ENCODE measurements at places on chromosomes 7 and 10.

DNA sequence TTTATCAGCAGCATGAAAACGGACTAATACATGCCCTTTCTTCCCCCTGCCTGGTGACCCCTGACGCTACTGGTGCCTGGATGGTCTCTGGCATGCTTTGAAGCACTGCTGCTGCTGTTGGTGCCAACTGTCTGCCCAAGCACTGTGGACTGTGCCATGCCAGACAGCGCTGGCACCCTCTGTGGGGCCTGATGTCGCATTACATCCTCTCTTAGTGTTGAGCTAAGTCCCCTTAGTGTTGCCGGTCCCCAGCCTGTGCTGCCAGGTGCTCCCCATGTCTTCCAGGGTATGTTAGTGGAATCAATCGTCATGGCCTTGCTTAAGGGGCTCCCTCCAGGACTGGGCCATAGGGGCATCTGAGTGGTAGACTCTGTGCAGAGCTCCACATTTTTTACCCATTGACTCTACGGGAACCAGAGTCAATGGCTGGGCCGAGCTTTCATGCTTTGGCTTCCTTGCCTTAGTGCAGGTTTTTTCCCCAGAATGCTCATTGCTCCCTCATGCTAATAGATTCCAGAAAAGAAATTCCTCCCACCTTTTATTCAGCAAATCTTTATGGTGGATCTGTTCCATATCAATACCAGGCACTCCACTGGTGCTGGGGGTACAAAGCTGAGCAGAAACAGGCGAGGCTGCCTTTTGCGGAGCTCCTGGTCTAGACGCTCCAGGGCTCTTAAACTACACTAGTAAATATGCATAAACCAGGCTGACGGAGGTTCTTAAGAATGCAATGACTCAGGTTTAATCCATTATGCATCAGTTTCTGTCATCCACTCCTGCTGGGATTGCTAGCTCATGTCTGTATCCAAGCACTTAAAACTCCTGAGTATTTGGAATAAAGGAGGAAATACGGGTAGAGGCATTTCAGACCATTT, 21.8 kb upstream of the MRC1 start:
- DNase-seq: no peak

DNA sequence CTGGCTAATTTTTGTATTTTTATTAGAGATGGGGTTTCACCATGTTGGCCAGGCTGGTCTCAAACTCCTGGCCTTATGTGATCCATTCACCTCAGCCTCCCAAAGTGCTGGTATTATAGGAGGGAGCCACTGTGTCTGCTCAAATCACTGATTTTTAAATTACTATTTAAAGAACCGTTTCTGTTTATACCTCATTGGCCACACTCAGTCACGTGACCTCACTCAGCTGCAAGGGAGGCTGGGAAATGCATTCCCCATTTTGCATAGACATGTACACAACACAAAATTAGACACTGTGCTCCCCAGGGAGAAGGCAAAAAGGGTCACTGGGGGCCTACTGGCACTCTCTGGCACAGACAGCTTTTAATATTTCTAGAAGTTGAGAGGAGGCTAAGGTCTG, 13.6 kb upstream of the CALU start:
- DNase-seq: no peak

GRCh38 chr7:33961948-33962347, 56.6 kb downstream of the BMPER start:
- no peak for DNase-seq

DNA sequence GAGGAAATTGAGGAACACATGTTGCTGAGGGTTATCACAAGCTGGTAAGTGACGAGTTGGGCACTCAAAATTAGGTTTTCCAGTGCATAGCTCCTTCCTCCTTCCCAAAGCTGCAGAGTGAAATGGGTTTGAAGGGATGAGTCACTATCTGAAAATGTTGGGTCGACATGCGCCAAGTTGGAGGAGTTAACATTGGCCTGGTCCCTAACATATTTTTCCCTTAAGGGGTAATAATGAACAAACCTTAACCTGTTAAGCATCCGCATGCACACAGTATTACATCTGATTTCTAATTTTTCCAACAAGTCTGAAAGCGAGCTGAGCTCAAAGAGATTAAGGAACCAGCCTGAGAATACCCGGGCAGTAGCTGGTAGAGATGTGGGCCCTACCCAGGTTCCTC, 20.7 kb upstream of the TECTB start:
- no peak for DNase-seq

- no peak for DNase-seq
Observed at GRCh38 chr10:33208166-33208565, 126.3 kb downstream of the NRP1 start.

DNA sequence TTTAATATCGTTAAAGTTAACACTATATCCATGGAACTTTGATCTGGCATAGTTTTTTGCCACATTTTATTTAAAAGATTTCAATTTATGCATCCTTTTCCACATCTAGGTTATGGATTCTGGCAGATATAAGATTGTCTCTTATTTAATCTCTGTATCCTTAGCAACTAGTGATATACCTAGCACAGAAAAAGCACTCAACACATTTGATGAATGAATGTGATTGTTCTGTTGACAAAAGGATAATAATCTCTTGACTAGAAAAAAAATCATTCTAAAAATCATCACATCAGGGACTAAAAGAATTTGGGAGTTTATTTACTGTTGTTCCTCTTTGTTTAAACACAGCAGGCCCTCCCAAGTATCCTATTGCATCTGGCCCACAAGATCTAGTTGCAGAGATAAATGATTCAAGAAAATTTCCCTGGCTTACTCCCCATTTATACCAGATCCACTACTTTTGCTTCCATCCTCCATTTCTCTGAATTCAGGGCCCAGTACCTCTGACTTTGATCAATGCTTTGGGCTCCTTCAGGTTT, 84.0 kb upstream of the C1GALT1 start:
- no peak for DNase-seq

DNA sequence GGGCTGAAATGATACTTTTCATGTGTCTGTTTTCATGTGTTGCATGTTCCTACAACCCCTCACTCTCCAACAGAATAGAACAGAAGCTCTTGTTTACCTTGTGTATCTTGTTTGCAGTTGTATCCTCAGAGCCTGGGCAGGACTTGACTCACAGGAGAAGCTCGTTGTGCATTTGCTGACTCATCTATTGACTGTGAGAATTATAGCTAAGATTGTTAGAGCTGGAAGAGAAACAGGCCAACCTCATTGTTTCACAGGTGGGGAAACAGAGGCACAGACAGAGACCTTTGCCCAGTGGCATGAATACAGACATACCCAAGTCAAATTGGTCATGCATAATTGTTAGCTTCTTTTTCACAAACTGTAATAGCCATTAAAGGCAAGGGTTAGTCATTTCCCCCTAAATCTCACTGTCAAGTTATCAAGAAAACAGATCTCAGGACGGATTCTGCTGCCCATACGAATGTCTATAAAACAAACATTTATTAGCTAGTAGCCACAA, 4.6 kb upstream of the TSPAN15 start:
- DNase-seq: no peak
